ENCODE measurements at places on chromosomes 7 and 10.

GRCh38 chr7:117251687-117252086 is 71.2 kb downstream of the WNT2 start:
- DNase-seq, result no peak

GRCh38 chr7:130875-131780 is 61.2 kb upstream of the FAM20C start:
- DNase-seq, result no peak

- DNase-seq, result no peak
Measured at GRCh38 chr7:1210321-1210978, 22.2 kb upstream of the UNCX start.

DNA sequence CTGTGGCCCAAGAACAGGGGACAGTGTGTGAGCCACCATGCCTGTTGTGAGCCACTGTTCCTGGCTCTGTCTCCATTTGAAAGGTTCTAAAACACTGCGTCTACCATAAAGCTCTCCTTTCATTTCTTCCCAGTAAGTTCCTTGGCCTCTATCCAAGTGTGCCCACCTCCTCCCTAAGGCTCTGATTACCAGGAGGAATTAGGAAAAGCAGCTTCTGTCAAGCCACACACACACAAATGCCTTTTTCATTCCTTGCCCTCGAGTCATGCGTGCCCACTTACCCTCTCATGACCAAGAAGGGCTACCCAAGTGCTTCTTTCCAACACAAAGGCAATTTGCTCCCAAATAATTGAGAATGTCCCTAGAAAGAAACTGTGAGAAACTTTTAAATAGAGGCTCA is 70.8 kb upstream of the PARD3 start:
- no peak for DNase-seq
